ENCODE measurements at places on chromosomes 12 and 14. TPM values are rescaled to one million over a fixed set of nuclear protein-coding genes. Genes with fewer than 3 reads are reported as not detected.

DNA sequence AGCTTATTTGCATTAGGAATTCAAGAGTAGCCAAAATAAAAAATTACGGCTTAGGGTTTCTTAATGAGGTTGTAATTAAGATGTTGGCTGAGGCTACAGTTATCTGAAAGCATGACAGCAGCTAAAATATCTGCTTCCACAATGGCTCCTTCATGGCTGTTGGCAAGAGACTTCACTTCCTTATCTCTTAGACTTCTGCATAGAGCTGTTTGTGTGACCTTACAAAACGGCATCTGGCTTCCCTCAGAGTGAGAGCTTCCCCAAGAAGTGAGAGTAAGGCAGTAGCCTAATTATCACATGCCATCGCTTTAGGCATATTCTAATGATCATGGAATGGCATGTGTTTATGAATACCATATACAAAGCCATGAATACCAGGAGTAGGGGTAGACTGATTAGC is 57.6 kb downstream of the CCDC59 start:
- H3K4me1 ChIP-seq = peaks cover 6% of the 10 kb centered on the region
- H3K27ac ChIP-seq = no peak overlapping the region
- no peak overlapping the region for H3K4me3 ChIP-seq
- DNase-seq = no peak
- peaks cover 22% of the 10 kb centered on the region for H3K27me3 ChIP-seq

DNA sequence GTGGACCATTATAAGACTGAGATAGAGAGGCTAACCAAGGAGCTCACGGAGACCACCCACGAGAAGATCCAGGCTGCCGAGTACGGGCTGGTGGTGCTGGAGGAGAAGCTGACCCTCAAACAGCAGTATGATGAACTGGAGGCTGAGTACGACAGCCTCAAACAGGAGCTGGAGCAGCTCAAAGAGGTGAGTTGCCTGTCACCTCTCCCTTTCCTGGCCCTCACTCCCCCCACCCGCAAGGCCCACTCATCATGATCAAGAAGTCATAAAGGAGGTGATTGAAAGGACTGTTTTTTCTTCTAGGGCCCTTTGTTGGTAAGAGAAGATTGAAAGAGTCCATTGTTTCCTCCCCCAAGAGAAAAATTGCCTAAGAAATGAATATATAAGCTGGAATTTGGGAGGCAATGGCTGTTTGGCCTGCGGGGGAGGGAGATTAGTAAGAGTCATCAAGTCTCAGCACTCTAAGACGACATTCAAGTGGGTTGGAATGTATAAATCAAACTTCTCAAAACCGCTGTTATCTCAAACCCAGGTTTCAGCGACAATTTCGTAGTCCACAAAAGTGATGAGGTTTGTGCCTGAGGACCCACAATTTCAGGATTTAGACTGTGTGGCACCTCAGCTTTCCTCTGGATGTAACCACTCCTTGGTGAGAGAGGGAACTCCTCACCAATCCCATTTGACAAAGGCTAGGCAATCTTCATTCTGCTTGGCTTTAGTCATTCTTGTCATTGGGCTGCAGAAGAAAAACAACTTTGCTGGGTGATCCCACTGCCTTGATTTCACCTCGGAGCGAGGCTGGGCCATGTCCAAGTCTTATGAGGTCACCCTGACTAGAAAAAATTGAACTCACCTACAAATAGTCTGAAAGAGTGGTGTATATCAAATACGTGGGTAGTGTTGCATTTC is 966 bp downstream of the BICD1 start:
- peaks cover 42% of the 10 kb centered on the region for H3K4me1 ChIP-seq
- peaks cover 4% of the 10 kb centered on the region for H3K36me3 ChIP-seq
- peak overlapping the region; percentile 98 for H3K4me3 ChIP-seq
- DNase-seq = peak; percentile 12
- H3K27me3 ChIP-seq = no peaks in the 10 kb centered on the region

TGFB3 gene
- 5.5 TPM for total RNA-seq

OAS2 gene
- total RNA-seq = not detected

DNA sequence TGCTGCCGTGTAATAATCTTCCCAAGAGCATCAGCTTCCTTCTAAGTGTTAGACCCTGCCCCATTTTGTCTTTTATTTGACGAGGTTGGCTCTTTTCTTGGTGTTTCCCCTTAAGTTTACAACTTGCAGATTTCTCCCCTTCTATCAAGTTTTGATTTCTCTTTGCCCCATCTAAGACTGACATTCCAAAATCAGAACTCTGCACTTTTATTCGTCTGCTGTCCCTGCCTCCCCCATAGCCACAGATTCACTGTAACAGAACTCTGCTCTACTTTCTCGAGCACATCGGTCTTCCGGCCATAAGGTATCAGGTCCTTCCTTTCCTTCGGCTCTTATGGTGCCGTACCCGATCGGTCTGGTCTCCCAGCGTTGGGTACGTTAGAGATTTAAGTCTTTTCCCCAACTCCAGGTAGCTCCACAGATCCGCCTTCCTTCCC is 563 bp downstream of the DCP1B start:
- H3K27ac ChIP-seq = peak overlapping the region; percentile 99
- peaks cover 38% of the 10 kb centered on the region for H3K4me1 ChIP-seq
- DNase-seq = no peak
- no peaks in the 10 kb centered on the region for H3K36me3 ChIP-seq

DNA sequence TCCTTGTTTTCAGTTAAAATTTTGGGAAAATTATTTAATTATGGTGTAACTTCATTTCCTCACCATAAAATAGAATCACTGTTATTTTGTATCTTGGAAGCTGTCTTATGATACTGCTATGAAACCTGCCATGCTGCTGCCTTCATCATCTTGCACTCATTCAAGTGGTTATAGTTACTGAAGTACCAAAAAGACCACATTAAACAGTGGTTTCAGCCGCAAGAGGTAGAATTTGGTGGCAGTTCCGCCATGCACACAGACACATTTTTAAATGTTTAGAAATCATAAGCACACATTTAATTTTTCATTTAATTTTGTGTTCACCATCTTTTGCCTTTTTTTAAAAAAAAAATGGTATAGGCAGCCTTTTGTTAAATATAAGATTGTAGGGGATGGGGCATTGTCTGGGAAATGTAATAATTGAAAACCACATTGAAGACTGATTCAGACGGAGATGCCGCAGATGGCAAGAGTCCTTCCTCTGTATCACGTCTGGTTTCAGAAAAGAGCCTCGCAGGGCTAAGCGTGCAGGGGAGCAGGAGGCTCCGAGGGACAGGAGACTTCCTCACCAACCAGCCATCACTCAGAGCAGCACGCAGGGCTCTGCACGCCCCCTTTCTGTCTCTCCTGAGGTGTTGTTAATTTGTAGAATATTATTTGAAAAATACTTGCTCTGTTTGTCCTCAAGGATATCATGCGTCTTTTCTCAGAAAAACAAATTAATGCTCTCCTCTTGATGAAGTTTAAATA is 115.2 kb upstream of the PELI2 start:
- peaks cover 30% of the 10 kb centered on the region for H3K4me1 ChIP-seq
- H3K4me3 ChIP-seq = no peak overlapping the region
- no peaks in the 10 kb centered on the region for H3K27me3 ChIP-seq
- no peak overlapping the region for H3K27ac ChIP-seq
- DNase-seq = no peak

TMX1 gene
- 61.9 TPM for total RNA-seq

DNA sequence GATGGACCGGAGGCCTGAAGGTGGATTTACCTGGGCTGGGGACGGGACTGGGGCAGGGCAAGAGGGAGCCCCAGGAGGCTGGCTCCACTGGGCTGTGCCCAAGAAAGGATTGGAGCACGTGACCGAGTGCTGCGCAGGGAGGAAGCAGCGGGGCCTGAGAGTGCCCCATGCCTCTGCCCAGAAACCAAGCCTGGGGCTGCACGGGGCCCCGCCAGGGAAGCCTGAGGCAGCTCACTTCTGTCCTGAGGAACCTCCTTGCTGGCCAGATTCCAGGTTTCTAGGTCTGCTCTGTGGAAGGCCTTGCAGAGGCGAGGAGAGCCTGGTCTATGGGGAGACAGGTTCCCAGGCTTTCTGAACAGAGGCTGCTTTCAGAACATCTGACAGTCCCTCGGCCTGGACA is 10.4 kb downstream of the NGB start:
- H3K4me3 ChIP-seq = no peak overlapping the region
- H3K27me3 ChIP-seq = peaks cover 10% of the 10 kb centered on the region
- no peak for DNase-seq
- no peak overlapping the region for H3K27ac ChIP-seq
